ENCODE measurements at places on chromosomes 12 and 14. TPM values are rescaled to one million over a fixed set of nuclear protein-coding genes. Genes with fewer than 3 reads are reported as not detected.

JPH4 gene
- total RNA-seq = not detected

MAP1LC3B2 gene
- total RNA-seq = 0.86 TPM

KRT74 gene
- not detected for total RNA-seq

IL26 gene
- total RNA-seq = not detected

Measured in vein endothelial cell (primary cell).